ENCODE measurements at places on chromosomes 5 and 9. TPM values are rescaled to one million over a fixed set of nuclear protein-coding genes. Genes with fewer than 3 reads are reported as not detected.

DNA sequence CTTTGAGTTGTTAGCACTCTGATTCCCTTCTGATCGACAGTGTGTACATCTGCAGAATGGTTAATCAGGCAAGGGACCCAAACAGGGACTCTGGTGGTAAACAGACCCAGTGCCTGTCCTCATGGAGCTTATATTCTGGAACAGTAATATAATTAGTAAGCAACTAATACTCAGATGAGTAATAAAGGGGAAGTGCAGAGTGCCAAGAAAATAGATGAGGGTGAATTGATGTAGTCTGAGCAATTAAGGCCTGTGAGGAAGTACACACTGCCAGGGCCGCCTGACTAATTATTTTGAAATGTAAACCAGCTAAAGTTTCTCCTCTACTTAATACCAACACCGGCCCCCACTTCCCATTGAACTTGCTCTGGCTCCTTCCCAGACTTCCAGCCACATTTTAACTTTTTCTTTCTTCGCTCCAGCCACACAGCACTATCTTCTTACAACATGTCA lies 4.2 kb downstream of the DHX29 start:
- DNase-seq = peak; percentile 59

DNA sequence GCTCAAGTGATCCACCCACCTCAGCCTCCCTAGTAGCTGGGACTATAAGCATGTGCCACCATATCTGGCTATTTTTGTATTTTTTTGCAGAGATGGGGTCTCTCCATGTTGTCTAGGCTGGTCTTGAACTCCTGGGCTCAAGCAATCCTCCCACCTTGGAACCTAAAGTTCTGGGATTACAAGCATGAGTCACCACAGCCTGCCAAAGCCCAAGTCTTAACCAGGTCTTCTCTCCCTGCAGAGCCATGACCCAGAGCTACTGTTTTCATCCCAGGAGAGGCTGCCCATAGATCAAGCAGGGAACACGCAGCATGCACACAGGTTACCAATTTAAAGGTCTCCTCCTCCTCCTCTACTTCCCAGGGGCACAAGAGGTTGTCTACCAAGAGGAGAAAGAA lies 29.7 kb downstream of the PCDHGC5 start:
- DNase-seq = no peak

DNA sequence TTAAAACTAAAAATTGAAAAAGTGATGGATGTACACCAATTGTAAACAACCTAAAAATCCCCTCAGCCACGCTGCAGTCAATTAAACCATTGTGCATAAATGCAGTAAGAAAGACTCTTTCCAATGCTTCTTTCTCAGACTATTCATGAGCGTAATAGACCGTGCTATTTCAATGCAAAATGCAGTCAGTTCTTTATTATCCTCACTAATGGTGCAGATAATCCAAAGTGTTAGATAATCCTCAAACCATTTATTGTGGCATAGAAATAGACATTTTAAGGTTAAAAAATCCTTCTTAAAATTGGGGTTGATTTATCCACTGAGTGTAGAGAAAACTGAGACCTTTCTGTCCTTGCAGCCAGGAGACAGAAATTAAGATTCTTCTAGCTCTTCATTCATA lies 1862.8 kb downstream of the EFNA5 start:
- DNase-seq = no peak

SPINK7 gene
- total RNA-seq = not detected

DNA sequence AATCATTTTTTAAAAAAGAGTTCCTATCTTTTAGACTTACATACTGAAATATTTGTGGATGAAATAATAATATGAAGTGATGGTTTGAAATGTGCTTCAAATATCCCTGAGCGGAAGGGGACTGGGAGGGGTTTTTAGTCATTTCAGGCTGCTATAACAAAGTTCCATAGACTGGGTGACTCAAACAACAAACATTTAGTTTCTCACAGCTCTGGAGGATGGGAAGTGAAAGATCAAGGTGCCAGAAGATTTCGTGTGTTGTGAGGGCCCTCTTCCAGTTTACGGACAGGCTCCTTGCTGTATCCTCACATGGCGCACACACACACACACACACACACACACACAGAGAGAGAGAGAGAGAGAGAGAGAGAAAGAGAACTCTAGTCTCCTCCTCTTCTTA lies 27.1 kb upstream of the TEX10 start:
- DNase-seq = no peak

LRRC70 gene
- total RNA-seq = 48.7 TPM

SARDH gene
- total RNA-seq = 10.5 TPM

DNA sequence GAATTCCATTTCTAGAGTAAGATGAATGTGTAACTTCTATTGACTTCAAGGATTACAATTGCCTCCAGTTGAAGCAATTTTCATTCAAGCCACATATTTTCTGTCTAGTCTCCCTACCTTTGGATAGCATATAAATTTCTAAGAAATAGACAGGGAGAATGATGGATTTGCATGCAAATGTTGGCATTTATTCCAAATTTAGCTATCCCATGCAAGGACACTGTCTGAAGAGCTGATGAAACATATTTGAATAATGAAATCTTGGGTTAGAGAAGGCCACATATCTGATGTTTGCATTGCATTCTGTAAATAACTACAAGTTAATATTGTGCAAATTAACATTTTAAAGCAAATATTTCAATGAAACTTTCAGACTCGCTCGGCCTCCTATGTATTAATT lies 36.0 kb upstream of the NAA35 start:
- DNase-seq = no peak

HTR4 gene
- under 0.01 TPM for total RNA-seq

DNA sequence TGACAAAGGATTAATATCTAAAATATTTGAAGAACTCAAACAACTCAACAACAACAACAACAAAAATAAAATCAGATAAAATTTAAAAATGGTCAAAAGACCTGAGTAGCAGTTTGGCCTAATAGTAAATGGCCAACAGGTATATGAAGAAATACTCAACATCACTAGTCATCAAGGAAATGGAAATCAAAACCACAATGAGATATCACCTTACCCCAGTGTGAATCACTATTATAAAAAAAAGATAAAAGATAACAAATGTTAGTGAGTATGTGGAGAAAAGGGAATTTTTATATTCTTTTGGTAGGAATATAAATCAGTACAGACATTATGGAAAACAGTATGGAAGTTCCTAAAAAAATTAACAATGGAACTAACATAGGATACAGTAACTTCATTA lies 247.9 kb upstream of the TRPC7 start:
- DNase-seq = no peak

OBP2B gene
- not detected for total RNA-seq

PPP6C gene
- total RNA-seq = 16.4 TPM

DNA sequence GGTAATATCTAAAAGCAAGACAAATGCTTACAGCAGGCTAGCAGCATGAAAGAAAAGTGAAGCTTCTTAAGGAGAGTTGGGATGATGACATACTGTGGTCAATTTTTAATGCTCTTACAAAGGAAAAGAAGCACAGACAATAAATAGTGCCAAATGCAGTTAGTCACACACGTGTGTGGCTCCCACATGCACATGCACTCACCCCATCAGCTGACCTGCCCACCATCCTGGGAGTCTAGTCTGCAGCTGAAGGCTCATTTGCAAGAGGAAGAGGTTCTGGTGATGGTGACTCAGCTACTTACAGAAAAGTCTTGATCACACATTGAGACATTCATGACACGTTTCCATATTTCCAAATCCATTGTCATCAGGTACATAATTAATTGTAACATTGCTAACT lies 129.3 kb downstream of the MRPL36 start:
- DNase-seq = no peak

Data from hematopoietic multipotent progenitor cell (in vitro differentiated cells).